ENCODE measurements at places on chromosomes 1 and 21. TPM values are rescaled to one million over a fixed set of nuclear protein-coding genes. Genes with fewer than 3 reads are reported as not detected.

GRCh38 chr1:32220746-32221580, 1.2 kb downstream of the TMEM234 start:
- no peak for DNase-seq

DNA sequence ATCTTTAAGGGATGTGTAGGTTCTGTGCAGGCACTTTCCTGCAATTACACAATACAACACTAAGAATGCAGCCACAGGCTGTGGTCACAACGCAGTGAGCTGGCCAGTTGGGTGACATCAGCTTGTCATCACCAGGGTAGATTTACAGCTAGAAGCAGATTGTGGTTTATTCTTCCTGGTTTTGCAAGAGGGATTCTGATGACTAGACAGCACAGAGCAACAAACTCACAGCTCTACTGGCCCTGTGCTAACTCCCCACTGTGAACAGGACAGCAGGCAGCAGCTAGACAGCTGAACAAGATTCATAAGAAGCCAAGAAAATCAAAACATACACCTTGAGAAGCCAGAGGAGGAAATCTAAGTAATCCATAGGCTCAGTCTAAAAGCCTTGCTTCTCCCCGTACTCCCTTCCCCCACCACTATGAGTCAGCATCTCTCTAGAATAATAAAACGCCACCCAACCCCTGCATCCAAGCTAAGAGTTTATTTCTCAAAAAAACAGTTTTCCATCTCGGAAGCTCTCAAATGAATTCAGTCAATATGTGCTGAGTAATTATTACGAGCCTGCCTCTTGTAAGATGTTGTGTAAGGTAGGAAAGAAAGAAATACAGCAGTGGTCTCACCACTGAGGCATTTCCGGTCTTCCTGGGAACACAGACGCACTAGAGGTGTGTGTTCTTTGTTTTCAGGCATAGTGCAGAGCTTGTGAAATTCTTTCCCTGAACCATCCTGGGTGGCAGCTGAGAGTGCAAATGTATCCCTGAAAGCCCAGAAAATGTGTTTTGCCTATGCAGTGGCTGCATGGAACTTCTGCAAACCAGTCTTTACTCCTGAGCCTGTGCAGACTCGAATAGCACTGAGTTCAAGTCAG, 162.8 kb downstream of the NTPCR start:
- no peak for DNase-seq

DNA sequence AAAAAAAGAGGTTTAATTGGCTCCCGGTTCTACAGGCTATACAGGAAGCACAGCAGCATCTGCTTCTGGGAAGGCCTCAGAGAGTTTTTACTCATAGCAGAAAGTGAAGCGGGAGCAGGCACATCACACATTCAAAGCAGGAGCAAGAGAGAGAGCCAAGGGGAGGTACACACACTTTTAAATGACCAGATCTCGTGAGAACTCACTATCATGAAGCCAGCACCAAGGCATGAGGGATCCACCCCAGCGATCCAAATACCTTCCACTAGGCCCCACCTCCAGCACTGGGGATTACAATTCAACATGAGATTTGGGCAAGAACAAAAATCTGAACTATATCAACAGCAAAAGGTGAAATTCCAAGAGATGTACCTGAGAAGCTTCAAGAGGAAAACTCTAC, 20.8 kb upstream of the FAM76A start:
- no peak for DNase-seq

DNA sequence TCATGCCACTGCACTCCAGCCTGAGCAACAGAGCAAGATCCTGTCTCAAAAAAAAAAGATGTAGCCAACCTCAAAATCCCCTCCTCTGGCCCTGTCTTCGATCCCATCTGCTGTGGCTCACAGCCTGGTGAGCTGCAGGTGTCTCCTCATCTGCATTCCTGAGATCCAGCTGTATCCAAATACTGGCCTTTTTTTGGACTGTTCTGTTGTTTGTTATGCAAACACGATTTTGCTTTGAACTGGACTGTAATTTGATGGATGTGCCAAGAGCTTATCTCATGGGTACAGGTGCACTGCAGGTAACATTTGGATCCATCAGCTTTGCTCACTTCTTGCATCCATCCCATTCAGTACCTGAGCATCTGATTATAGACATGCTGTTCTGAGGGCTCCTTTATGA, 14.1 kb upstream of the FAM43B start:
- DNase-seq, result no peak

DNA sequence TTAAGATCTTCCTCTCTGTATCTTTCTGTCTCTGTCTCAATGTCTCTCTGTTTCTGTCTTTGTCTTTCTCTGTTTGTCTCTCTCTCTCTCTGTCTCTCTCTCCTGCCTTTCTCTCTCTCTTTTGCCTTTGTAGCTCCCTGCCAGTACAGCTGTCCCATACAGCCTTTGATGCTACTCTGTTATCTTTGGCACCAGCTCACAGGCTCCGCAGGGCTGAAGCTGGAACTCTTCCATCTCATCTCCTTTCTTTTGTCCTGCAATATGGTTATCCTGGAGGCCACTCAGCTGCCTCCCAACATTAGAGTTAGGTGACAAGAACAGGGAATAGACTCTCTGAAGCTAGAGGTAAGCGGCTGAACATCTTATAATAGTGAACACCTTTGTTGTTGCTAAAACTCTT, 354.3 kb upstream of the NEGR1 start:
- no peak for DNase-seq

GRCh38 chr1:199132006-199132405, 493.2 kb downstream of the PTPRC start:
- DNase-seq, result no peak

DNA sequence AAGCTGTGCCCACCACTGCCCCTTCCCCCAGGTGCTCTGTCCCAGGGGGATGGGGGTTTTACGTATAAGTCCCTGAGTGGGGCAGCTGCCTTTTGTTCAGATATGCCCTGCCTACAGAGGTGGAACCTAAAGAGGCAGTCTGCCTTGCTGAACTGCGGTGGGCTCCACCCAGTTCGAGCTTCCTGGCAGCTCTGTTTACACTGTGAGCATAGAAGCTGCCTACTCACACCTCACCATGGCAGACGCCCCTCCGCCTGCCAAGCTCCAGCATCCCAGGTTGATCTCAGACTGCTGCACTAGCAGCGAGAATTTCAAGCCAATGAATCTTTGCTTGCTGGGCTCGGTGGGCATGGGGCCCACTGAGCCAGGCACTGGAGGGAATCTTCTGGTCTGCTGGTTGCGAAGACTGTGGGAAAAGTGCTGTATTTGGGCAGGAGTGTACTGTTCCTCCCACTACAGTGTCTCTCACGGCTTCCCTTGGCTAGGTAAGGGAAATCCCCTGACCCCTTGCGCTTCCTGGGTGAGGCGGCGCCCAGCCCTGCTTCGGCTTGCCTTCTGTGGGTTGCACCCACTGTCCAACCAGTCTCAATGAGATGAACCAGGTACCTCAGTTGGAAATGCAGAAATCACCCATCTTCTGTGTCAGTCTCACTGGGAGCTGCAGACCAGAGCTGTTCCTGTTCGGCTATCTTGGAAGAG, 17.6 kb upstream of the RWDD3 start:
- DNase-seq, result no peak

GRCh38 chr1:40309374-40310128, 7.5 kb downstream of the COL9A2 start:
- DNase-seq, result no peak

DNA sequence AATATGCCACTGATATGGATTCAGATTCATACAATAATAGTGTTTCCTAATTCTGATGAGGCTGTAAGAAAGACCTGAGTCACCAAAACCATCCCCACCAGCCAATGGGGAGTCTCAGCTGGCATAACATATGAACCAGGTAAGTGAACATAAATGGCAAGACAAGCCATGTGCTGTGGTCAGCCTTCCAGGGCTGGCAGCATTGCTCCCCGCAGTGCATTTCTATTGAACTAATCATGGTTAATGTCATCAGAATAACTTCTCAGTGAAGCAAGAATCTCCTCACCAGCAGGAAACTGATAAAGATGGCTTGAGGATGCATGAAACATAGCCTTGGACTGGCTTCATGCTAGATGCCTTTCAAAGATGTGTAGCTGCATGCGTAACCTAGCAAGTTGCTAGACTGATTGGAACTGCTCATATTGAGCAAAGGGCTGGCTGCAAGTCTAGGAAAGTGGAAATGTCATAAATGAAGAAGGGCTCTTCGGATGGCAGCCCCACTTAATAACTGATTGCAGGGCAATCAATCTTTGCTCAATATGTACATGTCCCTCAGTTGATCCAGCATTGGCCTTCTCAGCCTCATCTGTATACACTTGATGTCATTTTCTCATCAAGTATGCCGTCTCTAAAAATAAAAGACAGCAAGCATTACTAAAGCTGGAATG, 88.0 kb downstream of the NTNG1 start:
- DNase-seq, result no peak

DNA sequence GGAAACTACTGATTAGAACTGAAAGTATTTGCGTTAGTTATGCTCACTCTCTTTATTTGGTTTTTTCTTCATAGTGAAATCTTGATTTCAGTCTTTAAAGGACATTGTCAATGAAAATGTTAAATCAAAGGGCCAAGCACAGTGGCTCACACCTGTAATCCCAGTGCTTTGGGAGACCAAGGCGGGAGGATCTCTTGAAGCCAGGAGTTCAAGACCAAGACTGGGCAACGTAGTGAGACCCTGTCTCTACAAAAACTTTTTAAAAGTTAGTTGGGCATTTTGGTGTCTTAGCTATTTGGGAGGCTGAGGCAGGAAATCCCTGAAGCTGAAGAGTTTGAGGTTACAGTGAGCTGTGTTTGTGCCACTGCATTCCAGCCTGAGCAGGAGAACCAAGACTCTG, 13.6 kb downstream of the RLF start:
- no peak for DNase-seq

DNA sequence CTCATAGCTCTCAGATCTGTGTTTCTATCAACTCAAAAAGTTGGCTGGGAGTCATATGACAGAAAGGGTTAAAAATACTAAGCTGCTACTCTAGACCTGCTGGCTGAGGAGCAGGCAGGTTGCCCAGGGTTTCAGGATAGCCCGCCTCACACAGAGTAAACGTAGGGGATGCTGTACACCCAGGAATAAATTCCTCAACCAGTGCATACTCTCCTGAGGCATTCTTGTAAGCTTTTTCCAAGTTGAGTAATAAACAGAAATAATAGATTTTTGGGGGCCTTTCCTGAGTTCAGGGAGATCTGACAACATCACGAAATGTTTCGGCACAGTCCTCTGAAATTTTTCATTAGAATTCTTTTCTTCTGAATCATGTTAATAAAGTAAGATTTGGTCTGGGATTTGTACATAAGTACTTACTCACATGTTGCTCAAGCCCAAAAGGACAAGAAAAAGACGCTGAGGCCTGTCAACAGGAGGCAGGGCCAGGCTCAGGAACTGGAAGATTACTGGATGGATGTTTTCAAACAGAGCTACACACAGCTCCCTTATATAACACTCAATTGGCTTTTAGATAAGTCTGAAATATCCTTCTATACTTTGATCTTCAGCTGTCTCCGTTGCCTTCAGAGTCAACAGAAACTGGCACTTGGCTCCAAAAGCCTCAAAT, 41.0 kb downstream of the TGFBR3 start:
- DNase-seq, result no peak

F3 gene
- total RNA-seq, result 56.3 TPM

FMN2 gene
- total RNA-seq, result 2.5 TPM

TMEM222 gene
- 35.3 TPM for total RNA-seq

All from esophagus muscularis mucosa (tissue), 4 donors.